Activated CD4-positive, alpha-beta T cell treated with anti-CD3 and anti-CD28 coated beads, Interleukin-2, amount 50 U/mL, for 48 hours (primary cell): ENCODE measurements at places on chromosomes 11 and 22.
A peak's percentile ranks its signal among the peaks of the same experiment; 100 is the strongest.

- DNase-seq = no peak
These were observed 30.0 kb downstream of the LRRC32 start for GRCh38 chr11:76640501-76640900.

GRCh38 chr11:86885311-86885710 is 69.9 kb downstream of the FZD4 start:
- no peak for DNase-seq

DNA sequence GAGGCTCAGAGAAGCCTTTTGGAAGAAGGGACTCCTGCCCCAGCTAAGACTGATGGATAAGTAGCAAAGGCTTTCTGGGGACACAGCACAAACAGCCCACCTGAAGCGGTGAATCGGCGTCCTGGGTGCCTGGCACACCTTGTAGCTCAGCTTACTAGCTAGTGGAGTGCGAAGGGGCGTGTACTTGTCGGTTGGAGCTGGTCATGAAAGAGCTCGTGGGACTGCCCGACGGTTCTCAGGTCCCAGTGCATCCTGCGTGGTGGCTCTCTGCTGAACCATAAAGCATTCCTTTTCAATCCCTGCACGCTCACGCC is 690 bp upstream of the UVRAG start:
- no peak for DNase-seq

GRCh38 chr22:41923595-41924276 is 2.9 kb downstream of the TNFRSF13C start:
- DNase-seq = no peak

- no peak for DNase-seq
These were observed 49.8 kb upstream of the LMO2 start for GRCh38 chr11:33941637-33942160.

DNA sequence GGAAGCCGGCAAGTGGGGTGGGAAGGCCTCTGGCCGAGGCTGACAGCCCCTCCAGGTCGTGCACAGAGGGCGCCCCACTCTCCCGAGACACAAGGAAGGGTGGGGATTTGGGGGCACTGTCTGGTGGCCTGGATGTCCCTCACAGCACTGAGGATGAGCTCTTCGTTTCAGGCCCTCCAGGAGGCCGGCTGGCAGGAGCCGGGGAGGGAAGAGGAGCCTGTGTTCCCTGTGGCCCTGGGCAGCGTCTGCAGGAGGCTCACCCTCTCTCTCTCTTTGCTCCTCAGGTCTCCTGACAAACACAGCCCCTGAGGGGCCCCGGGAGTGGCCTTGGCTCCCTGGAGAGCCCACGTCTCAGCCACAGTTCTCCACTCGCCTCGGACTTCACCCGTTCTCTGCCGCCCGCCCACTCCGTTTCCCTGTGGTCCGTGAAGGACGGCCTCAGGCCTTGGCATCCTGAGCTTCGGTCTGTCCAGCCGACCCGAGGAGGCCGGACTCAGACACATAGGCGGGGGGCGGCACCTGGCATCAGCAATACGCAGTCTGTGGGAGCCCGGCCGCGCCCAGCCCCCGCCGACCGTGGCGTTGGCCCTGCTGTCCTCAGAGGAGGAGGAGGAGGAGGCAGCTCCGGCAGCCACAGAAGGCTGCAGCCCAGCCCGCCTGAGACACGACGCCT is 1078.0 kb downstream of the BRD1 start:
- DNase-seq = no peak

DNA sequence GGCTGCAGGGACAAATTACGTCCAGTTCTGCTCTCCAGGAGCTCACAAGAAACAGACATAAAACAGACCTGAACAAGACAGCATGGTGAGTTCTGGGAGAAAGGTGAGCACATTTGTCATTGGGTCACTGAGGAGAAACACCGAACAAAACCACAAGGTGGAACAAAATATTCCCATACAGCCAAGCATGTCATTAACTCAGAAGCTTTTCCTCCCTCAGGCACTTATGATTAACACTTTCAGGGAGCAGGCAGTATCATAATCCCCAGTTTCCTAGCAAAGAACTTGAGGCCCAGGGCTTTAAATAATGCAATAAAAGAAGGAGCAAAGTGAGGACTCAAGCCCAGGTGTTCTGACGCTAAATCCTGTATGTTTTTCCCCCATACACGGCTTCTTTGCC is 43.0 kb downstream of the P4HA3 start:
- no peak for DNase-seq

DNA sequence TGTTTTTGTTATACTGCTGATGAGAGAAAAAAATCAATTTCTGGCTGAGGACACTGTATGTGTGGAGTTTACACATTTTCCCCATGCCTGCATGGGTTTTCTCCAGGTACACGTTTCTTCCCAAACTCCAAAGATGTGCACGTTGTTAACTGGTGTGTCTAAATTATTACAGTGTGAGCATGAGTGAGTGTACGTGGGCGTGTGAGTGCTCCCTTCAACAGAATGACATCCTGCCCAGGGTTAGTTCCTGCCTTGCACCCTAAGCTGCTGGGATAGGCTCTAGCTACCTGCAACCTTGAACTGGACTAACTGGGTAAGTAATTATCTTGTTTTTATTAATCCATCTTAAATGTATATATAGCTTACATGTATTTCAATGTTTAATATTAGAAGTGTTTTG is 5.5 kb downstream of the NPAT start:
- DNase-seq = no peak

GRCh38 chr22:30287648-30288418 is 1.5 kb downstream of the CASTOR1 start:
- peak; percentile 93 for DNase-seq

- no peak for DNase-seq
These were observed 193.1 kb downstream of the IGLL1 start for GRCh38 chr22:23386822-23387580.

DNA sequence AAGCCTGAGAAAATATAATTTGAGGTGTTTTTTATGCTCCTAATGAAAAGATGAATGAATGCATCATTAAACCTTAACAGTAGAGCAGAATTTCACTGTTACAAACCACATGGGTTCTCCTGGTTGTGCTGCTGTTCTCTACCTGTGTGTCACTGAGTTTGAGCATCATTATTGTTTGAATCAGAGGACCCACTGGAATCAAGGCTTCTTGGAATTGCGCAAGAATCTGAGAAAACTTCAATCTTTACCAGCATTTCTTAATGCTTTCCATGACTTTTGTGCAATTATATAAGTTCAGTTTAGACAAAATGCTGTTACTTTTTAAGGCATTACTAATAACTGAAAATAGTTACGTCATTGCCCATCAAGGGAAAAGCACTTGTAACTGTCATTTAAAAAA is 18.8 kb upstream of the RBX1 start:
- DNase-seq = no peak

DNA sequence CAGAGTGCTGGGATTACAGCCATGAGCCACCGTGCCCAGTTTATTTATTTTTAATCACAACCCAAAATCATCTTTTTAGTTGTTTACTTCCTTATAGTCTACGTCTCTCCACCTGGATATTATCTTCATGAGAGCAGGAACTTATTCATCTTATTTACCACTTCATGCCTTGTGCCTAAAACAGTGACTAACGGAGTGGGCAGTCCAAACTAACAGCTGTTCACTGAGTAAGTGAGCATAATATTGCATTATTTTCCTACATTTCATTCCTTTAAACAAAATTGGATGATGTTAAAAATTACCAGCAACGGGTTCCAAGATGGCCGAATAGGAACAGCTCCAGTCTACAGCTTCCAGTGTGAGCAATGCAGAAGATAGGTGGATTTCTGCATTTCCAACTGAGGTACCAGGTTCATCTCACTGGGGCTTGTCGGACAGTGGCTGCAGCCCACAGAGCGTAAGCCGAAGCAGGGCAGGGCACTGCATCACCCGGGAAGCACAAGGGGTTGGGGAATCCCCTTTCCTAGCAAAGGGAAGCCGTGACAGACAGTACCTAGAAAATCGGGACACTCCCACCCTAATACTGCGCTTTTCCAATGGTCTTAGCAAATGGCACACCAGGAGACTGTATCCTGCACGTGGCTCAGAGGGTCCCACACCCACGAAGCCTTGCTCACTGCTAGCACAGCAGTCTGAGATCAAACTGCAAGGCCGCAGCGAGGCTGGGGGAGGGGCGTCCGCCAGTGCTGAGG is 14.1 kb downstream of the TMEM123 start:
- peak; percentile 31 for DNase-seq

DNA sequence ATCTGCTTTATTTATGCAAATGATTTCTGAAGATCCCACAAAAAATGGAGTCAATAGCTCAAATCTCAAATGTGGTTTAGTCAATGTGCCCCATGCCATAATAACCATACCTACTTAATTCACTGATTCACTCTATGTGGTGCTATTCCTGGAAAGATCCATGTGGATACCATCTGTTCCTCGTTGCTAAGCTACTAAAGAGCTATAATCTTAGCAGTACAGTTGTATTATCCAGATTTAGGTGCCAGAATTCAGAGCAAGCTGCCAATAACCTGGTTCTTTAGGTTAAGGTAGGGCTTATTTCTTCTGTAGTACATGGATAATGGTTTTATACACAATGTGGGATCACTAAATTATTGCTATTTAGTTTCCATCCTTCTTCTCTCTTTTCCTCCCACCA is 974.7 kb upstream of the CCDC90B start:
- no peak for DNase-seq

- DNase-seq = no peak
These were observed 25.6 kb downstream of the HEPHL1 start for GRCh38 chr11:94046796-94047195.

DNA sequence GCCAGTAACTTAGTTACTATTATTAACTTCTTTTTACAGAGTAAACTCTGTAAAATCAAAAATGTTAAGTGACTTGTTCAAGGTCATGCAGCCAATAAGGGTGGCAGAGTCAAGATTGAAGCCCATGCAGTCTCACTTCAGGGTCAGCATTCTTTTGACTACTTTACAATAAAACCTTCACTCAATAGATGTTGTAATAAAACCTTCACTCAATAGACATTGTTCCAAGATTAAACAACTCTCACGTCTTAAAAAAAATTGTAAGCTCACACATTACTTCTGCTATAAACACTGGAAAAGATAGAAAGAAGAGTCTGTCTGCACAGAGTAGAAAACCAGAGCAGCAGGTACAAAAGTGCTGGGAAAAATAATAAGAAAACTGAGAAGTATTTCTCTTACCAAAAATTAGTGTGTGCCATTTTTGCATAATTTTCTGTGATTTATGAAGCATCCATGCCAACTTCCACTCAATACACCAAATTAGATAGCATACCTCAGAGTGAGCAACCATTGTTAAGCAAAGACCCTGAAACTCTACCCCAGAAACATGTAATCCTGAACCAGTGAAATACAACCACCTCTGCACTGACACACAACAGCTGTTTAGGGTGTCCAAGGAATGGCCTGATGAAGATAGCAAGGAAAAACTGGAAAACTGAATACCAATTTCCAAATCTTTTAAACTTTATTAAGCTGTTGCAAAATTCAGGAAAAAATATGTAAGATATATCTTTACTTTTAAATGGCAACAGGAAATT is 4.9 kb upstream of the SOX6 start:
- DNase-seq = no peak

GRCh38 chr22:47210112-47210657 is 447.7 kb downstream of the TBC1D22A start:
- DNase-seq = no peak

GRCh38 chr11:21427726-21428125 is 758.3 kb downstream of the NELL1 start:
- no peak for DNase-seq

- no peak for DNase-seq
These were observed 534.3 kb downstream of the ETS1 start for GRCh38 chr11:128052912-128053641.

GRCh38 chr11:134332189-134332631 is 422 bp downstream of the GLB1L2 start:
- DNase-seq = peak; percentile 37

- DNase-seq = no peak
These were observed 115.1 kb downstream of the MPPED1 start for GRCh38 chr22:43526946-43527345.

- DNase-seq = no peak
These were observed 2.0 kb downstream of the CD3E start for GRCh38 chr11:118306556-118306955.

- peak; percentile 30 for DNase-seq
These were observed 3.8 kb upstream of the GGA1 start for GRCh38 chr22:37604875-37605274.

GRCh38 chr11:77833302-77833701 is 12.4 kb downstream of the AAMDC start:
- no peak for DNase-seq

- no peak for DNase-seq
These were observed 21.3 kb downstream of the TRIM34 start for GRCh38 chr11:5646139-5646538.

- no peak for DNase-seq
These were observed 18.3 kb downstream of the POLDIP3 start for GRCh38 chr22:42596336-42596735.

- DNase-seq = no peak
These were observed 68.2 kb downstream of the FBXO7 start for GRCh38 chr22:32542677-32543357.

DNA sequence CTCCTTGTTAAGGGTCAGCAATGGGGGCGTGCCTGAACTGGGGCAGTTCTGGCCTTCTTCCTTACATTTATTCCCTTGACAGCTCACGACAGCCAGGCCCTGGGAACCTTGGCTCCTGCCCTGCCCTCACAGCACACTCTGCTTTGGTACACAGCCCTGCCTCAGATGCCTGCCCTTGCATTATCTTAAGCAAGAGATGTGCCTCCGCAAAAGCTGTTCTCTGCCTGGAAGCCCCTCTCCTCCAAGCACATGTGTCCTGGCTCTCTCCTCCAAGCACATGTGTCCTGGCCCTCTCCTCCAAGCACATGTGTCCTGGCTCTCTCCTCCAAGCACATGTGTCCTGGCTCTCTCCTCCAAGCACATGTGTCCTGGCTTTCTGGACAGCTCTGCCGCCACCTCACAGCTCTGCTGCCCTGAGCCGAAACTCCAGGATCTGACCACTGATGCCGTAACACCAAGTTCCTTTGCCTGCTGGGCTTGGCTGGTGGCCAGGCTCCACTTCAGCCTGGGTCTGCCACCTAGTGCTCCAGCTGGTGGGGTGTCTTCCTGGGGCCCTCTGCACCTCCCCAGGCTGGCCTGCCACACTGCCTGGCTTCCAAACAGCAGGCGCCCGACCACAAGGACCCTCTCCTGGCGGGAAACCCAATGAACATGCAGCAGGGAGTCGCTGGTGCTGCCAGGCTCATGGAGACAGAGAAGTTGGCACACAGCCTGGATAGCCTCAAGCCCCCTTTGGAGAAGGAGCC is 53.0 kb downstream of the SCUBE1 start:
- DNase-seq = no peak

- DNase-seq = no peak
These were observed 79.6 kb downstream of the BBOX1 start for GRCh38 chr11:27120211-27120610.

GRCh38 chr11:45017329-45017728 is 66.6 kb upstream of the TP53I11 start:
- no peak for DNase-seq

- DNase-seq = no peak
These were observed 39.4 kb downstream of the TRMU start for GRCh38 chr22:46374663-46375474.

DNA sequence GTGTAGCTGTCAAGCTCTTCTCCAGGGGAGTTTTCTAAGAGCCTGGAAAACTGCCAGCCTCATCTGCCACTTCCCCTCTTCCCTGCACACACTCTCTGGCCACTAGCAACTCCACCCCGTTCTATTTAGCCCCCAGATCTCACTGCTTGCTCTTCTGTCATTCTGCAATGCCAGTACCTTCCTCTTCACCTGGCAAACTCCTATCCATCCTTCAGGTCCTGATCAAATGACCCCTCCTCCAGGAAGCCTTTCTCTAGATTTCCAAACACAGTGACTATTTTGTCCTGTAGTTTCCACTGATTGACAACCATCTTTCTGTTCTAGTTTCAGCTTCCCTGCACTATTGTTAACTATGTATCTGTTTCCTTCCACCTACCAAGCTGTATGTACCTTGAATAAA is 437.7 kb downstream of the SOX6 start:
- no peak for DNase-seq

- no peak for DNase-seq
These were observed 175.5 kb downstream of the SNX19 start for GRCh38 chr11:130740819-130741218.
